Upper lobe of left lung (tissue), 6 donors: ENCODE measurements at places on chromosomes 7 and 10. TPM values are rescaled to one million over a fixed set of nuclear protein-coding genes. Genes with fewer than 3 reads are reported as not detected.
A peak's percentile ranks its signal among the peaks of the same experiment; 100 is the strongest.

Gene PVRIG
- total RNA-seq = 5.3 TPM

Gene IL2RA
- 0.91 TPM for total RNA-seq

Gene GPR85
- not detected for total RNA-seq

Gene NUTM2B
- total RNA-seq = 6.3 TPM

Gene GBX1
- not detected for total RNA-seq

Gene CCDC3
- total RNA-seq = 9.9 TPM

Gene C7orf25
- total RNA-seq = 22.4 TPM

GRCh38 chr10:24446739-24447138, 237.8 kb downstream of the KIAA1217 start:
- DNase-seq = no peak

GRCh38 chr7:19107356-19108146, 9.9 kb downstream of the TWIST1 start:
- DNase-seq = peak; percentile 47

- no peak for DNase-seq
Measured at GRCh38 chr10:102627291-102627735, 17.0 kb upstream of the TRIM8 start.

DNA sequence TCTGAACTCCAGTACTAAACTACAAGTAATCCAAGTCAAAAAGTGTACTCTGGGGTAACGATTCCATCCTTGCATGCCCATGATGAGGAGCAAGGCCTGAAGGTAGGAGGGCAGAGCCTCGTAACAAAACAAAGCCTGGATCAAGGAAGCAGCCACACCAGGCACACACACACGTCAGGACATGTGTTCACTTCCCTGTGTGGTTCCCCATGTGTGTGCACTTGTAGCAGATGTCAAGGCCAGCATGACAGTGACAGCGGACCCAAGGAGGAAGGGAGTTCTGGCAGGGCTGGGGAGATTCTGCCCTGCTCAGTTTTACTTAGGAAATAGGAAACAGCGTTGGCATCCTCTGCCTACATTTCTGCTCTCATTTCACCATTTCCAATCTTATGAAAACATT, 92.8 kb downstream of the ALOX5 start:
- DNase-seq = no peak

DNA sequence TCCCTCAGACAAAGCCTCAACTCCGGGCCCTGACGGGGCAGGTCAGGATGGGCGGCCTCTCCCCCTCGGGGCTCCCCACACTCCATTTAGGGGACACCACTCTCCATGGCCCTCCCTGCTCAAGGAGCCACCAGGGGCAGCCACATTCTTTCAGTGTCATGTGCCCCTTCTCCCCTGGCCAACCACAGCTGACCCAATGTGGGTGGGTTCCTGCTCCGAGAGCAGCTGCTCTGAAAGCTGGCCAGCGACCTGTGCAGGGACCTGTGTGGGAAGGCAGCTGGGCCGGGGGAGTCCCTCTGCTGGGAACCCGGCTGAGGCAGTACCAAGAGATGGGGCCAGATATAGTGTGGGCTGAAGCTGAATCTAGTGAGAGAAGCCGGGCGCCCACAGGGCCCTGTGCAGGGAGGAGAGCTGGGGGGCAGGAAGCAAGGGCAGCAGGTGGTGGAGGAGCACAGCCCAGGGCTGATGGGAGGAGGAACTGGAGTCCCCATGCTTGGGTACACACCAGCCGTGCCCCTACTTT, 40.6 kb upstream of the NPFFR1 start:
- peak; percentile 49 for DNase-seq

- DNase-seq = no peak
Measured at GRCh38 chr7:6444516-6445269, 3.1 kb downstream of the DAGLB start.

DNA sequence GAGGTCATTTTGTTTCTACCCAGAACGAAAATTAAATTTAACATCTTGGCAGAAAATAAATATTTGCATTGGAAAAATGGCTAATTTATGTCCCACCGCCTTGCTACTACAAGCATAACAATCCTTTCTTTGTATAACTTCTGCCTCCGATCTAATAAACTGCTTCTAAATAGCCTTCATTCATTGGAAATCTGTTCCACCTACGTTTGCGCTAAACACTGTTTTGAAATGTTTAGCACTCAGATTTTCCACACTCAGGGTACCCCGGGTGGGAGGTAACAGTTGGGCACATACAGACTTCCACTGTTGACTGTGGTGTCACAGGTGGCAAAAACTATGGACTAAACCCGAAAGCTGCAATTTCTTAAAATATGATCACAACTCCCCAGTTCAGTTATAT, 96.4 kb downstream of the FGFR2 start:
- DNase-seq = no peak

DNA sequence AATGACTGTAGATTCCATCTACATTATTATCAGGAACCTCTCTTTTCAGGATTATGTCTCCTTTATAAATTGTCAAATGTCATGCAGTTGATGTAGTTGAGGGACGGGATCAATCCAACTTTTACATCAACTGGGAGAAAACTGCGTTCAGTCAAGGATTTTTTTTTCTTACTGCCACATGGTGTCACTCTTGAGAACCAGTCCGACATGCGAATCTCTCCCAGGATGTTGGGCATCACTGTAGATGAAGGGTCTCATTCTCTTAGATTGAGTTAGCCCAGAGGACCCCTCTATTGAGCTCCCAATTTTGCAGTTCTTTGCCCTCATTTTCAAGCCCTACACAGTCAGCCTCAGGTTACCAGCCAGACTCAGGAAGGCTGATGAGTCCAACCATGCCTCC, 120.3 kb upstream of the PTPRZ1 start:
- no peak for DNase-seq

- DNase-seq = no peak
Measured at GRCh38 chr7:54781134-54781920, 22.3 kb upstream of the SEC61G start.

GRCh38 chr10:34094961-34095360, 720.1 kb downstream of the PARD3 start:
- DNase-seq = no peak

DNA sequence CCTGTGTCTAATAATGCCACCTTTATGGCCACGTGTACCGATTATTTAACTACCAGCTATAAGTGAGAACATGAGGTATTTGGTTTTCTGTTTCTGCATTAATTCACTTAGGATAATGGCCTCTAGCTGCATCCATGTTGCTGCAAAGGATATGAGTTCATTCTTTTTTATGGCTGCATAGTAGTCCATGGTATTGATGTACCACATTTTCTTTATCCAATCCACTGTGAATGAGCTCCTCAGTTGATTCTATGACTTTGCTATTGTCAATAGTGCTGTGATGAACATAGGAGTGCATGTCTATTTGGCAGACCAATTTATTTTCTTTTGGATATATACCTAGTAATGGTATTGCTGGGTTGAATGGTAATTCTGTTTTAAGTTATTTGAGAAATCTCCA, 96.4 kb downstream of the SLC25A40 start:
- no peak for DNase-seq

DNA sequence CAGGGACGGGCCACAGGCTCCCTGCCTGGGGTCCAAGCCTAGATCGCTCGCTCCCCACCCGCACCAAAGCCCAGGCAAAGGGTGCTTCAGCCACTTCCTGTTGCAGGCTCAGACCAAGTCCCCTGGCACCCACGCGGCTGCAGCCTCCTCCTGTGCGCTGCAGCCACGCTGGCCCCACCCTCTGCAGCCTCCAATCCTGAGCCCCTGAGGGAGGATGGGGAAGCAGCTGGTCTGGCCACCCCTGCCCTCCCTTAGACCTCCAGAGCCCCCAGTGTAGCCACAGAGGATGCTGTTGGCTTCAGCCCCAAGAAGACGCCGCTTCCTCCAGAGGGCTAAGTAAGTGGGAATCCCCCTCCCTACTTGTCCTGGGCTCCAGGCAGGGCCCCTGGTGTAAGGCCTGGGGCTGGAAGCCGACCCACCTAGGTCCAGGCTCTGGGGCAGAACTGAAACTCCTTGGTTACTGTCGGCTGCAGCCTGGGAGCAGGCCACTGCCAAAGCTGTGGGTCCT, 9.4 kb downstream of the LIMK1 start:
- peak; percentile 72 for DNase-seq

- DNase-seq = no peak
Measured at GRCh38 chr7:84729284-84729683, 457.6 kb downstream of the SEMA3D start.

- DNase-seq = no peak
Measured at GRCh38 chr7:137241655-137242360, 101.7 kb downstream of the PTN start.

- no peak for DNase-seq
Measured at GRCh38 chr10:69512901-69513300, 60.3 kb downstream of the NEUROG3 start.

DNA sequence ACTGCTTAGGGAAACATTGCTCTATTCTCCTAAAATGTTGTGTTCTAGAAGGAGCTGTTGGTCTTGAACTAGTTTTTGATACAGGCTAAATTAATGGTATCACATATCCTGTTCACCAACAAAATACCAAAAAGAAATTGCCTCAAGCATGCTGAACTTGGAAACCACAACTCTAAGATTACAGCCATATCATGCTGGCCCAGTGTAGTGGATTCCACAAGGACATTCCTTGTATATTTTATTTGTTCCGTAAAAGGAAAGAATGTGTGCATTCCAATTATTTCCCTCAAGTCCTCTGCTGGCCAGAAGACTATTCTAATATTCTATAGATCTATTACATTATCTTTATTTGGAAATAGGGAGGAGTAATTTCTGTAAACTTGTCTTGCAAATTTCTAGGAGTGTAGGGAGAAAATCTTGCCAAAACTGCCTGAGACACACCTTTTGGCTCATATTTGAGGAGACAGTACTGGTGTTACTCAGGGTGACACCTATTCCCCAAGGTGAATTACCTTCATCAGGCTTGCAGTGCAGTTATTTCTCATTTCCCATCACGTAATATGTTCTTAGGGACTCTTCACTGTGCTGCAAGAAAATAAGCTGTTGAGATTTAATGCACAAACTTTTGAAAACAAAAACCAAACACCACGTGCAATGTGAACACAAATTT, 1.9 kb upstream of the NEBL start:
- no peak for DNase-seq

- DNase-seq = no peak
Measured at GRCh38 chr7:107318523-107319160, 149.8 kb downstream of the HBP1 start.

- no peak for DNase-seq
Measured at GRCh38 chr10:88117869-88118632, 254.6 kb downstream of the PTEN start.

- no peak for DNase-seq
Measured at GRCh38 chr7:81714306-81714705, 55.5 kb downstream of the HGF start.

GRCh38 chr7:91543646-91544045, 279.4 kb downstream of the FZD1 start:
- DNase-seq = no peak

DNA sequence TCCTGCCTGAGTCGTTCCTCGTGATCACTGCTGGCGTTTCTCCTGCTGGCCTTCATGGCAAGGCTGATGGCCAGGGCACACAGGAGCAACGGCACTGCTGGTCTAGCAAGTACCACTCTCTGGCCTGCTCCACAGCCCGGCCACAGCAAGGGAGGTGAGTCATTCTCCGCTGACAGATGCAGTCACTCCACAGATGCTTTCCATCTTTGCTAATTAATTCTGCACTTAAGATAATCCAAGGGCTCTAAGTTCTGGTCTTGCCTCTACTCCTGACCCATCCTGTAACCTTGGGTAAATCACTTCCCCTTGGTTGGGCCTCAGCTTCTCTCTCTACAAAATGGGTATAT, 244.4 kb downstream of the RPS24 start:
- DNase-seq = no peak

DNA sequence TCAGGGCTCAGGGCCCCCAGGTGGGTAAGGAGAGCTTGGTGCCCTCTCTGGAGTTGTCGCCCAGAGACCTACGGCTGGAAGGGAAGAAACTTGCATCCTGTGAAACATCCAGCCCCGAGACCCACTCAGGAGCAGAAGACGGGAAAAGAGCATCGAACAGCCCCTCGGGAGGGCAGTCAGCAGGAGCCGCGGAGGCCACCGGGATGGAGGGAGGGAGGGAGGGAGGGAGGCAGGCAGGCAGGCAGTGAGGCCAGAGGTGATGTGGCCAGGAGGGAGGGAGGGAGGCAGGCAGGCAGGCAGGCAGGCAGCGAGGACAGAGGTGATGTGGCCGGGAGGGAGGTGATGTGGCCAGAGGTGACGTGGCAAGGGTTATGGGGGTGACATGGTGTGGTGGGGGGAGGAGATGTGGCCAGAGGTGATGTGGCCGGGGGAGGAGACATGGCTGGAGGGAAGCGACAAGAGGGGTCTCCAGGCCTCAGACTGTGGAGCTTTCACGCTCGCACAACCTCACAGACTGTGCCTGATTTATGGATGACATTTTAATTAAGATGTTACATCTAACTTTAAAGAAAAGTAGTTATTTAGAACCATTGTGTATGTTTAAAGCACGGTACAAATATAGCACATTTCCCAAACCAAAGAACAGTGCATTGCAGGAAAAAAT, 141.1 kb downstream of the DIP2C start:
- DNase-seq = no peak

- DNase-seq = no peak
Measured at GRCh38 chr10:13743101-13743693, 156.4 kb downstream of the PRPF18 start.

DNA sequence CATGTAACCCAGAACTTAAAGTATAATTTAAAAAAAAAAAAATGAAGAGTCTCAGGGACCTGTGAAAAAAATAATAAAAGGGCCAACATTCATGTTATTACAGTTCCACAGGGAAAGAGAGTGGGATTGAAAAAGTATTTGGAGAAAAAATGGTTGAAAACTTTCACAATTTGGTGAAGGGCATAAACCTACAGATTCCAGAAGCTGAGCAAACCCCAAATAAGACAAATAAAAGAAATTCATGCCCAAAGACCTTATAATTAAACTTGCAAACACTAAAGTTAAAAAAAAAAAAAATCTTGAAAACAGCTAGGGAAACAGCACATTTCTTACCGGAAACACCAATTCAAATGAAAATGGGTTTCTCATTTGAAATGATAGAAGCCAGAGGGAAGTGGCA, 19.9 kb downstream of the VPS41 start:
- DNase-seq = no peak

DNA sequence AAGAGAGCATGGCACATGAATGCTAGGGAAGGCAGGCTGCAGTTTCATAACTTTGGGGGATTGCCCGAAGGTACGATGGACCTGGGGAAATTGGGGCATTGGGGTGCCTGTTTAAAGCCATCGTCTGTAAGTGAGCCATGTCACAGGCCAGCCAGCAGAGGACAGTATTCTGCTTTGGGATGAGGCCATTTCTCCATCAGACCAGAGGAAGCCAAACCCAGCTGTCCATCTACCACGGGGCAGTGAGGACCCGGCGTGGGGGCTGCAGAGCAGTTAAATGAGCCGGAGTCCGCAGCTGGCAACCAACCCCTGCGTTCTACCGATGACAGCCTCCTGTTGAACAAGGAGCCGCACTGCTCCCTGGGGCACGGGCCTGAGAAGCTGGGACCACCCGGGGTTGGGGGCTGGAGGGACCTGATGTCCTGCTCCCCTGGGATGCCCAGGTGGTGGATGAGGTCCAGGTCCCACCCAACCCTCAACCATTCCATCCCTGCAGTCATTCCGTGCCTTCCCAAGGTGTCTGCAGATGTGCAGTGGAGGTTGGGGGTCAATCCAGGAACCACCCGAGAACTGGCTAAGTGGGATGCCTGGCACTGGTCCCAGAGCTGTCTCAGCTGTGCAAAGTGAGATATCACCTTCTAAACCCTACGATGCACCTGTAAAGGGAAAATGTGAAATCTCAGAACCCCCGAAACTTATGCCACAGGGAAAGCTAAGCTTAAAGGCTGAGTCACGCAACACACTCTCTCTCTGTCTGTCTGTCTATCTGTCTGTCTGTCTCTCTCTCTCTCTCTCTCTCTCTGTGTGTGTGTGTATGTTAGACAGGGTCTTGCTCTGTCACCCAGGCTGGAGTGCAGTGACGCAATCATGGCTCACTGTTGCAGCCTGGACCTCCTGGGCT, 12.1 kb upstream of the RHBDD2 start:
- peak; percentile 84 for DNase-seq

GRCh38 chr7:47485640-47486435, 96.1 kb downstream of the TNS3 start:
- DNase-seq = no peak
